ENCODE measurements at places on chromosomes 1 and 21. TPM values are rescaled to one million over a fixed set of nuclear protein-coding genes. Genes with fewer than 3 reads are reported as not detected.

DNA sequence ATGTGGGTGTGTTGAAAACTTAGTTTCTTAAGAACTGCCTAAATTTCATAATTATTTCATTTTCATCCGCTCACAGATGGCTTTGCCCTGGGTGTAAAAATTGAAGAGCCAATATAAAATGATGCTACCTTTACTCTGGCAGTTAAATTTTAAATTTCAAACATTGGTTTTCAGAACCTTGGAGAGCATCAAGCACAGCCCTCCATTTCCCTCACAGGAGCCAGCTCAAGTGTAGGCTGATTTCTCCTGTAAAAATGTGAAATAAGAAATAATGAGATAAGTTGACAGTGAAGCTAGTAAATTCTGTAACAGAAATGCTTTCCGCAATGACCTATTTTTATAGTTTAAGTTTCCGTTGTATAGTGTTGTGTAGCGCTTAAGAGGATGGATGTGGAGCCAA, 53.9 kb upstream of the AKT3 start:
- no peak for DNase-seq

DNA sequence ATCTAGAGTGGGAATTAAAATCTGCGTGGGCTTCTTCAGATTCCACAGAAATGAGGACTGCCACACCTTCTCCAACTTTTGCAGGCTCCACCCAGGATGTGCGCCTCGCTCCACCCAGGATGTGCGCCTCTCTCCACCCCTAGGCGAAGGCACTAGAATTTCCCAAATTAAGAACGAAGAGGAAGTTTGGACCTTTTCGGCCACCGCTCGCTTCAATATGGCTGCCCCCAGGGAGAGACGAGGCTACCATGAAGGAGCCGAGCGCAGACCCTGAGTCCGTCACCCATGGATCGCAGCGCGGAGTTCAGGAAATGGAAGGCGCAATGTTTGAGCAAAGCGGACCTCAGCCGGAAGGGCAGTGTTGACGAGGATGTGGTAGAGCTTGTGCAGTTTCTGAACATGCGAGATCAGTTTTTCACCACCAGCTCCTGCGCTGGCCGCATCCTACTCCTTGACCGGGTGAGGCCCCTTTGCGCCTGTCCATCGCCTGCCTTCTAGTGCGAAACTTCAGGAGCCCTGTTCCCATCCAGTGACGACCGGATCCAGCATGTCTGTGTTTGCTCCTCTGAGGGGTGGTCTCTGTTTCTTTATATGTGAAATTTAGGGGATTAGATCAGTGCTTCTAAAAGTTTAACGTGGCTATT, at the start of the genes CRYZ and TYW3:
TSS of gene CRYZ (minus strand) at position 91 of the 644 bp plus-strand sequence. CDS start 8,229 bp downstream, outside the sequence.
TSS of gene TYW3 (plus strand) at position 193 of the 644 bp plus-strand sequence. CDS start at position 286, 93 bp downstream.
- DNase-seq = peak; percentile 90

DNA sequence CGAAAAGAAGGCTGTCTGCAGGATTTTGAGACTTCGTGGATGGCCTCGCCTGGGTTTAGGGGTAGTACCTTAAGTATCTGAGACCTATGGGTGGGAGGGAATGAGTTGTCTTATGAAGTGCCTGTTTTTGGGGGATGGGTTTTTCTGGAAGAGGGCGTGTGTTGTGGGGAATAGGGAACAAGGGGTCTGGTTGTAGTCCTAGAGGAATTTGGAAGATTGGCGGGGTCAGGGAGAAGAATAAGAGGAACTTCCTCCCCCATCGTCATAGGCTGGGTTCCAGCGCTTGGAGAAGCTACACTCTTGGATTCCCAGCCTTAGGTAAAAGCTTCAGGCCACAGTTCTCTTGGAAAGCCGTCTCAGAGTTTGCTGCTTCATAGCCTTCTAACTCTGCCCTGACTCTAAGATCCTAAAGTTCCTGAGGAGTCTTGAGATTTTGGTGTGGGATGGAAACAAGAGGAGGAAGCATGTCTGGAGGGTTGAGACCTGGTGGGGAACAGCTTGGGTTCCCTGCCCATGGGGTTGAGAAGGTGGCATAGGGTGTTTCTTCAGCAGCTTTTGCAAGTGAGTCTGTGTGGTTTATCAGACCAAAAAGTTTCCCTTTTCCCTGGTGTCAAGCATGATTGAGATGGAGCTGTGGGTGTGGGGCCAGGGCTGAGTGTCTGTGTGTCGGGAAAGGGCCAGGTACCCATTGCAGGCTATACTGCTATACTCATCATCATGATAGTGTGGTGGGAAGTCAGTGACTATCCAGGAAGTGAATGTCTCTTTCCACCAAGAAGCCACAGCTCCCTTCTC, 1.8 kb downstream of the VANGL2 start:
- no peak for DNase-seq

DNA sequence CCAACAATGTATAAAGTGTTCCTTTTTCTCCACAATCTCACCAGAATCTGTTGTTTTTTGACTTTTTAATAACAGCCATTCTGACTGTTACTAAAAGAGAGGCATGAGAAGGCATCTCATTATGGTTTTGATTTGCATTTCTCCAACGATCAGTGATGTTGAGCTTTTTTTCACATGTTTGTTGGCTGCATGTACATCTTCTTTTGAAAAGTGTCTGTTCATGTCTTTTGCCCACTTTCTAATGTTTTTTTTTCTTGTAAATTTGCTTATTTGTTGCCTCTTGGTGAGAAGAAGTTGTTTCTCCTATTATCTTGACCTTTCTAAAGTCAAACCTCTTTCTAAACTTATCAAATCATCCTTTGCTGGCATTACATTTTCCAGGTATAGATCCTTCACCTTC, 80.8 kb downstream of the ACBD6 start:
- DNase-seq = no peak

The KLF17 gene
- total RNA-seq = not detected

All from MG63 (cell line).